ENCODE measurements at places on chromosomes 16 and 17.

GRCh38 chr16:13154799-13155198 lies 253.4 kb downstream of the SHISA9 start:
- DNase-seq, result no peak

GRCh38 chr17:40491486-40491885 lies 9.9 kb downstream of the TNS4 start:
- DNase-seq, result no peak

DNA sequence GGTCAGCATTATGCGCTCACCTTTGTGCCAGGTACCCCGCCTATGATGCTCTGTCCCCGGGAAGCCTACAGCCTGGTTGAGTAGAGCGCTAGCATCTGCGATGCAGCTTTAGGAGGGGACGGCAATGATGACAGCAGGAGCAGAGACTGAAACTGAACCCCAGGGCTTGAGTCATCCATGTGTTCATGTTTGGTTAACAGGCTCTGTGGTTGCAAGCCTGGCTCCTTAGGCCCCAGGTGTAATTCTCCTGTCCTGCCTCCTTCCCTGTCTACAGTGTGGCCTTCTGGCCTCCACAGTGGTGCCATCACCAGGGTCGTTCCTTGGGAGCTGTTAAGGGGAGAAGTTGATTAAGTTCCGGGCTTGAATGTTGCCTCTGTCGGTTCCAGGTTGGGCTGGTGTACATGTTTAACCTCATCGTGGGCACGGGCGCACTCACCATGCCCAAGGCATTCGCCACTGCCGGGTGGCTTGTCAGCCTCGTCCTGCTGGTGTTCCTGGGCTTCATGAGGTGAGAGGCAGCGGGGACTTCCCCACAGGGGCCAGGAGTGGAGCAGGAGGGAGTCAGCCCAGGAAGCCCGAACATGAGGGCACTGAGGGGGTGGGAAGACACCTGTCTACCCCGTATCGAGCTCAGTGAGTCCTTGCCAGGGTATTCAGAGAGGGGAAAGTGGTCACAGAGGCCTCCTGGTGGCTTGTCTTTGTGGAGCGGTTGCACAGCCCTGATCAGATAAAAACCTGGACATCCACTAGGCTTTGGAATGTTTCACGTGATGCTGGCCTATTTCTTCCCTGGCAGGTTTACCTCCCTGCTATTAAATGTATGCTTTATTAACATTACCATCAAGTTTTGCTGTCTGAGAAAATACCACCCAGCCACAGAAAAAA lies 9.2 kb upstream of the NAT9 start:
- no peak for DNase-seq

- DNase-seq, result no peak
Observed at GRCh38 chr17:81246343-81246670, 7.2 kb downstream of the NDUFAF8 start.

GRCh38 chr17:2449486-2449885 lies 48.6 kb upstream of the MNT start:
- no peak for DNase-seq

GRCh38 chr16:68082629-68083238 lies 2.4 kb upstream of the NFATC3 start:
- DNase-seq, result no peak

DNA sequence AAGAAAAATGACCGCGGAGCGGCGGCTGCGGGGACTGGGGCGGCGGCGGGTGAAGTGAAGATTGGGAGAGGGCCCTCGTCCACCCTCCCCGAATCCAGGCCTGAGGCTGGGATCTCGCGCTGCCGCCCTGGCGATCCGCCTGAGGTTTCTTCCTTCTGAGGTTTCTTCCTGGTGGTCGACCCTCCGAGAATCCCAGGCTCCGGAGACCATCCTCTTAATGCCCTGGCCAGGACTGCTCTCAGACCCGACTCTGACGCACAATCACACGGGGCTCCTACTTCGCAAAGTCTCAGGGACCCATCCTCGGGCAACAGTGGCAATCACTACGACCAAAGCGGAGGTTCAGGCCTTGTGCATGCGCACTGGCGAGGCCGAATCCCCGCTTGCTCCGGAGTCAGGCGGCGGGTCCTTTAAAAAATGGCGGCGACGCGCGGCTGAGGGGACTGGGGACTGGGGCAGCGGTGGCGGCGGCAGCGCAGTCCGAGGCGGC lies 18.0 kb upstream of the KCNJ18 start:
- DNase-seq, result no peak

- DNase-seq, result no peak
Observed at GRCh38 chr17:20028443-20028842, 19.3 kb downstream of the SPECC1 start.

GRCh38 chr16:17196526-17196925 lies 274.2 kb downstream of the XYLT1 start:
- no peak for DNase-seq

DNA sequence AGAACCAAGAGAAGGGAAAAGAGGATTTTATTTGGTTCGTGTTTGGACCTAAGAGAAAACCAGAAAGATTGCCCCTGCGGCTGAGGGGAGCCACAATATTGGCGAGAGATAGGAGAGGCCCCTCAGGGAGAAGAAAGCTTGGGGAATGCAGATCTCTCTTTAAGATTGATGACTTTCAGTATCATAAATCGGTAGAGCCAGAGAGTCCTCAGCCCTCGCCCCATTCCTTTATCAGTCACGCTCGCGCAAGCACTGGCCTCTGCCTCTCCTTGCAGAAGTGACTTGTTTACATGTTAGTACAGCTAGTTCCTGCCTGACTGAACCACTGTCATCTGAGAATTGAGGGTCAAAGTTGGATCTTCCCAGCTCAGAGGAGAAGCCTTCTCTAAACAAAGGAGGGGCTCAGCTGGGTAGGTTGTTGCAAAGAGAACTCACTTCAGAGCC lies 21.5 kb upstream of the KRT19 start:
- no peak for DNase-seq

GRCh38 chr16:29915590-29916247 lies 10.3 kb downstream of the KCTD13 start:
- DNase-seq, result no peak

- DNase-seq, result no peak
Observed at GRCh38 chr17:31286587-31286986, 10.5 kb downstream of the OMG start.
